ENCODE measurements at places on chromosomes 7 and 10.

GRCh38 chr7:142481548-142481947, 223.7 kb upstream of the PRSS58 start:
- no peak for DNase-seq

DNA sequence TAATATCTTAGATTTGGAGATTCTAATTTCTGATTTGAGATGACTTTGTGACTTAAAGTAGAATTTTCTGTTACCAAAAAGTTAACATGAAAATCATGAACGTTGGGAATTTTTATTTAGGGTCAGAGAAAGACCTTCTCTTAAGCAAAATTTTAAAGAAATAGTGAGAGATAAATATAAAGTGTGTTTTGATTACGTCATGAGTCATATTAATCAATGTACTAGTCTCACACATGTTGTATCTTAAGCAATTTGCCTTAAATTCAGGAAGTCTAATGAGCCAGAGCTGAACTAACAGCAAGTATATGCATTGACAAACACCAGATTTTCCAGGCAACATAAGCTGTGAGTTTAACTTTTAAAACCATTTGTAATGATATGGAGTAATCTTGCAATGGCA, 765.5 kb upstream of the SORCS1 start:
- no peak for DNase-seq

DNA sequence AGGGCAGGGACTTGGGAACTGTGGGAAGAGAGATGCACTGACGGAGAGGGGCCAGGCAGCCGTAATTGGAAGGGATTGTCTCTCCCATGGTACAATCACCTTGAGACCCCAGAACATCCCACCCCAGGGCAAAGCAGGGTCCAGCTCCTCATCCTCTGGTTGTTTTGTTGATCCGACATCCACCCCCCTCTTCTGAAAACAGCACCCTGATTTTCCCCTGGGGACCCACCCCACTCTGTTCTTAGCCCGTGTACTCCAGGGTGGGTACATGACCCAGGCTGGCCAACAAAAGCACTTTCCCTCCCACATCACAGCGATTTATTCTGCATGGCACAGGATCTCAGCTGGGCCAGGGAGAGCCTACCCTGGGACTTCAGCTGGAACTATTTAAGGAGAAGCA, 14.1 kb downstream of the PDZD7 start:
- no peak for DNase-seq

DNA sequence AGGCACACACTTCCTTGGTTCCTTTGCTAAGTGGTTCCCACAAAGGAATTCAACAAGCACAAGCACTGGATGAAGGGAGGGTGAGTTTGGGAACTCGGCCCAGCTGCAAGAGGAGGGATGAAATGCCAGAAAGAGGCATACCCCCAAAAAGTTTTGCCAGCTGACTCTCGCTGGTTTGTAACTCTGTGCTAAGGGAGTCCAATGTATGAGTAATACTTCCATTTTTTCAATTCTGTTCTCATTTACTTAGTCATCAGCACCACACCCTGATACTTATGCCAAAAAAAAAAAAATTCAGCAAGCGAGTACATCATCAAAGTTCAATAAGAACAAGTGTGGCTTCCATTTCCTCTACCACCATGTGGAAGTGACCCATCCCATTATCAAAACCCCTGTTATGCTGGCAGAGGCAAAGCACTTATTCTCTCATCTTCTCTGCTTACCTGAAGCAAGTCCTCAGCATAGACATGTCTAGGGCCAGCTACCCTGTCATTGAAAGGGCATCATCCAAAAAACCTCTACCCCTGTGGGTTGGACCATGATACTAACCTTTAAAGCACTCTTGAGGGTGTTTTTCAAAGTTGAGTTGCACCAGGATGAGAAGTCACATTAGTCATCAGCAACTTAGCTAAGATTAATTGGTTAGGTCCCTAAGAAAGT, 6.9 kb upstream of the HYCC1 start:
- DNase-seq = no peak

DNA sequence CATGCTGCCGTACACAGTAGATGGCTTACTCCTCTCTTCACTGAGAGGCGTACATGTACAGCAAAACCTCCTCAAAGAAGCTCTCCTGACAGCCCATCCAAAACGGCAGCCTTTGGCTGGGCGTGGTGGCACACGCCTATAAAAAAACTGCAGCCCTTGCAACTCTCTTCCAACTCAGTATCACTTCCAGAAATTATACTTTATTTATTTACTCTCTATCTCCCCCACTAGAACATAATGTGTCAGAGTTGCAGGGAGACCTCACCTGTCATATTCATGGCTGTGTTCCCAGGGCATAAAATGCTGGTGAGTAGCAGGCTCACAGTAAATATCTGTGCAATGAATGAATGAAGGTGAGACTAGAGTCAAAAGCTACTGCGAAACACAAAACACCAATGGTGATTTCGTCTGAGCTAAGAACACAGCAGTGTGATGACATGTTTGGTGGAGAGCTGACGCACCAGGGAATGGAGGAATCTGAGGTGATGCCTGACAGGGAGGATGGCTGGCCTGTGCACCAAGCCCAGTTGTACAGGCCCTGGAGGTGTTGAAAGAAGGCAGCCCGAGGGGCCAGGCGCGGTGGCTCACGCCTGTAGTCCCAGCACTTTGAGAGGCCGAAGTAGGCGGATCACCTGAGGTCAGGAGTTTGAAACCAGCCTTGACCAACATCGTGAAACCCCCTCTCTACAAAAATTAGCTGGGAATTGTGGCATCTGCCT, 55.3 kb downstream of the COBL start:
- no peak for DNase-seq

DNA sequence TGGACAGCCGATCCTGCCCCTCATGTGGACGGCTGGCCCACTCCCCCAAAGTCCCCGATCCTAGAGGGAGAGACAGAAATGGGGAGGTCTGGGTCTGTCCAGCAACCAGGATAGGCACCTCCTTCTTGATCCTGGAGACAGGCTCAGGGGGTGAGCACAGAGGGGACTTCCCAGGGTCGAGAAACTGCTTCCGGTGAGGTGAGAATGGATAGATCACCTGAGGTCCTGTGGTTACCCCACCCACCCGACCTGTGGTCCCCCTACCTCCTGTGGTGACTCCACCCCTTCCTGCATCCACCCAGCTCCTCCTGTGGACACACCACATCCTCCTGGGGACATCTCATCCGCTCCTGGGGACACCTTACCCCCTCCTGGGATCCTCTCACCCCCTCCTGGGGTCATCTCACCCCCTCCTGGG, 27.4 kb upstream of the RASGEF1A start:
- DNase-seq = no peak

Data from naive B cell (primary cell).